ENCODE measurements at places on chromosomes 7 and 10. TPM values are rescaled to one million over a fixed set of nuclear protein-coding genes. Genes with fewer than 3 reads are reported as not detected.

- no peak for DNase-seq
These were observed 2.3 kb upstream of the TAX1BP1 start for GRCh38 chr7:27737616-27738015.

- no peak for DNase-seq
These were observed 407.1 kb downstream of the DNAJB6 start for GRCh38 chr7:157743781-157744525.

DNA sequence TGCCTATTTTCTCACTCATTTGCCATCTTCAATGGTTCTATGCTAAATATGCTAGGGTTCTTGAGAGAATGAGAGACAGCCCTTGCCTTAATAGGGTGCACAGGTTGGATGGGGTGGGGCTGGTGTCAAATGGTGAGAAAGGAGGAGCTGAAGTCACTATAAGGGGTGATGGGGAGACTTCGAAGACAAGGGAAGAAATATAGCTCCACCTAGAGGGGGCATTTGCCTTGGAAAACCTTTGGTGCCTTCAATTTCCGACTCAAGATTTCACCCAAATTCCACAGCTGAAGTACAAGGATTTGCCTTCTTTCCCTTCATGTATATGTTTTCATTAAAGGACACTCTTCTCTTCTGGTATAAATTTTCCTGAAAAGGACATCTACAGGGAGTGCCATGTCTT is 5.6 kb downstream of the PTN start:
- DNase-seq, result no peak

DNA sequence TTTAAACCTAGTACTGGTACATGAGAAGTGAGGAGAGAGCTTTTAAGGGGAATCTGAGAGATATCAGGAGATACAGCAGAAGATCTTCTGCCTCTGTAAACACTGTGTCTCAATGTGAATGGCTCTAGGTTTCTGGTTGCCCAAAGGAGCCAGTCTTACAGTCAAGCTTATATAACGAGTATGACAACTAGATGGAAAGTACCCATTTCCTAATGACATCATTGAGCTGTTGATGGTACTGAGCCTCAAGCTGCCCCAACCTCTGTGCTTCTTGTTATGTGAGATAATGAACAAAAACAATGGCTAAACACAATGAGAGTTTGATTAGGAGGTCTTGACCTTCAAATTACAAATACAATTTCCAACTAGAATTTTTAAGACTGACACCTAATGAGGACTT is 451.5 kb downstream of the SORCS1 start:
- DNase-seq, result no peak

DNA sequence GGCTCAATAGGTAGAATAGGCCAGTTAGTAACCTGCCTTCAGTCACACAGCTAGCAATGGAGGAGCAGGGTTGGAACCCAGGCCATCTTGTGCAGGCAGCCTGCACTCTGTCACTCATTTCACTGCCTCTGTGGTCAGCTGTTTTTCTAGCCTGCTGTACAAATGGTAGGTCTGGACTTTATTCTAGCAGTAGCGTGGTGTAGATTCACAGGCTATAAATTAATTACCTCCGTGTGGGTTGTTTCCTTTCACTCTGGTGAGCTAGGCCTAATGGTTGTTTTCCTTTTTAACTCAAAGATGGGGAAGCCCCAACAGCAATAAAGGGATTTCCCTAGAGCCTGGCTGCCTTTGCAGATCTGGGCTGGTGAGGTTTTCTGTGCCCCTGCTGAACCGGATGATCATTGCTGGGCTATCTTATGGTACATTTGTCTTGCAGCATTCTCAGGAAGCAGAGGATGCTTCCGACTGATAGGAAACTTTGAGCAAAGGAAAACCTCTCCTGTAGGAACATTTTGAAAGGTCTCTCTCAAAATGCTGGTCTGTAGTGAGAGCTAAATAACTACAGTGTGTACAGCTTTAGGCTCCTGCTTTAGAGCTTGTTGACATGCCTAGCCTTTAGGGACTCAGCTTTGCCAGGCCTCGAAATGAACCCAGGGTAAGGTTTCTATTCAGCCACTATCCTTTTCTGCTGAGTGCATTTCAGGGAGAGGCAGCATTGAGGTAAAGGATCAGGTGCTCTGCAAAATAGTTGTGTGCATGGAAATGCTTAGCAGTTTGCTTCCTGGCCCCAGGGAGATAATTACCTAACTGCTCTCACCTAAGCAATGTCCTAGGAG is 157.4 kb downstream of the ST7 start:
- DNase-seq, result no peak

DNA sequence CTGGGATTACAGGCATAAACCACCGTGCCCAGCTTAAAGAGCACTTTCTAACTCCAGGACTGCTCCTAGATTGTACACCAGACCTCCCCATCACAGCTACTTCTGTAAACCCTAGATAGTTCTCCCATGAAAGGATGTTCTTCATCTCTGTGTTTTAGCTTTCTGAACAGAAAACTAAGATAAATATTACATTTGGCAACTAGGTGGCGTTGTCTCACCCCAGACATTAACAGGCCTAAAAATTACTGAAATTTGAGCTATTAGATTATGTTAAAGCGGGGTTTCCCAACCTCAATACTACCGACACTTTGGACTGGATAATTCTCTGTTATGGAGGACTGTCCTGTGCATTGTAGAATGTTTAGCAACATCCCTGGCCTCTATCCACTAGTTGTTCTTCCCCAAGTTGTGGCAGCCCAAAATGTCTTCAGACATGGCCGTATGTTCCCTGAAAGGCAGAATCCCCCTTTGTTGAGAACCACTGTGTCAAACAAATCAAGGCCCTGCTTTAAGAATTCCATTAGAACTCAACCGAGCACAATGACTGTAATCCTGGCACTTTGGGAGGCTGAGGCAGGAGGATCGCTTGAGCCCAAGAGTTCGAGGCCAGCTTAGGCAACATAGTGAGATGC is 19.1 kb downstream of the ATOH7 start:
- no peak for DNase-seq

DNA sequence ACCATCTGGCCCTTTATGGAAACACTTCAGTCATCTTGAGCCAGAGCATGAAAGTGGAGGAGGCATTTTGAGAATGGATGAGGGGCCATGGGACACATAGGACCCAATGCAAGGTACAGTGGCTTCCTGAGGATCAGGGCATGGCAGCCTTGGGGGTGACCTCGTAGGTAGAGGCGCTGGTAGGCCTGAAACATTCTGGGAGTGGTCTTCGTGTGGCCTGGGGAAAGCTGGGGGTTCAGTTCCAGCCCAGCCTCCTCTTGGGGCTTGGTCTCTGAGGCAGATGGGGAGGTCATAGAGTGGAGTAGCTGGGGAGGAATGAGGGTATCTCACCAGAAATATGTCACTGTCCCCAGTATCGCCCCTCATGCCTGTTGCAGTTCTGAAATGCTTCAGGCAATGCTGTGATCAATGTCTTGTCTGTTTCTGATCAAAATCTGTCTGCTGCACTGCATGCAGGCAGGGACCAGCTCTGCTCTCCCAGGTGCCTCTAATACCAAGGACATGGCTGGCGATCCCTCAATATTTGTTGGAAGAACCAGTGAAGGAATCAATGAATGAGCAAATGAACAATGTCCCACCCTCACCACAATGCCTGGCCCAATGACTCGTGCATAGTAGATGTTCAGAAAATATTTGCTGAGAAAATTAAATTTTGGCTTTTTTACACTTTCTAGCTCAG is 90.9 kb downstream of the CHST15 start:
- DNase-seq, result no peak

GRCh38 chr7:16347066-16347826 is 74.1 kb downstream of the CRPPA start:
- DNase-seq, result no peak

DNA sequence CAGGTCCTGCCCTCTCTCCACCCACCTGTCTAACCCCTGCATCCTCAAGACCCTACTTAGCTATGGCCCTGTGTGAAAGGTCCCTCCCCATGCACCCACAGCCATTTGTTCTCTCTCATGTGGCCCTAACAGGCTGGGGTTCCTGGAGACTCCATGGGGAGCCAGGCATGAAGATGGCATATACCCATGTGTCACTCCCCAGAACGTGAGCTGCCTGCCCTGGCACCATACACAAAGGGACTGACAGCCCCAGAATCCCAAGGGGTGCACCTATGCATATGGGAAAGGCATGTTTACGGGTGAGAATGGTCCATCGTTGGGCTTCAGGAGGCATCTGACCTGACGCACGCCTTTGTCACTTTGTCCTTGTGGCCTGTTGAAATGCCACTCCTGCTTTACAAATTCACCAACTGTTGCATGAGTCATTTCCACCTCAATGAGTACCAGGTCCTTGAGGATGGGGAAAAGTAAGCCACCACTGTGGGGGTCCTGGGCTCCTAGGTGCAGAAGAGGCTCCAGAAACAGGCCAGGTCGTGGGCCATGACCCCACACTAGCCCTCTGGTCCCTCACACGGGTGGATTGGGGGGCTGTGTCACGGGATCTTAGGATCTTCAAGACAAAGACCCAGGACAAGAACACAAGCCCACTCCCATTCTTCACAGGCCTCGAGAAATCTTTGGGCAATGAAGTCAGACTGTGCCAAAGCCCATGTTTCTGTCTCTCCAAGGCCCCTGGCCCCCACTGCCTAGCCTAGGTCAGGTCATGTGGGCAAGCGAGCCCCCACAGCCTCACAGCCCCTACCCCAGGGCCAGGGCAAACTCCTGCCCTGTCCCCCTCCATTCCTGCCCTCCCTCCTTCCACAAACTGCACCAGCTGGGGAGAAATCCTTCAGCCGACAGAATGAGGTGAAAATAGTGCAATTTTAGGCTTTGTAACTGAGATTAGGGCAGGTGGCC is 8.6 kb downstream of the GPRIN2 start:
- no peak for DNase-seq

DNA sequence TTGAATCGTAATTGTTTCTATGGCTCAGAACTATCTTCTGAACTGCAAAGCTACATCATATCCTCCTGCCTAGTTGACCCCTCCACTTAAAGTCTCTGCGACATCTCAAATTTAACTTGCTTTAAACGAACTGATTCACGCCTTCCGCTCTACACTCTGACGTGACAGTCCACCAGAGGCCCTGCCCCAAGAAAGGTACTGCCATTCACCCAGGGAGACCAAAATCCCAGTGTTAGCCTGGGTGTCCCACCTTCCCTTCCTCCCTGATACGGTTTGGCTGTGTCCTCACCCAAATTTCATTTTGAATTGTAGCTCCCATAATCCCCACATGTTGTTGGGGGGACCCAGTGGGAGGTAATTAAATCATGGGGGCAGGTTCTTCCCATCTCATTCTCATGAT is 90.8 kb downstream of the CPXM2 start:
- DNase-seq, result no peak

DNA sequence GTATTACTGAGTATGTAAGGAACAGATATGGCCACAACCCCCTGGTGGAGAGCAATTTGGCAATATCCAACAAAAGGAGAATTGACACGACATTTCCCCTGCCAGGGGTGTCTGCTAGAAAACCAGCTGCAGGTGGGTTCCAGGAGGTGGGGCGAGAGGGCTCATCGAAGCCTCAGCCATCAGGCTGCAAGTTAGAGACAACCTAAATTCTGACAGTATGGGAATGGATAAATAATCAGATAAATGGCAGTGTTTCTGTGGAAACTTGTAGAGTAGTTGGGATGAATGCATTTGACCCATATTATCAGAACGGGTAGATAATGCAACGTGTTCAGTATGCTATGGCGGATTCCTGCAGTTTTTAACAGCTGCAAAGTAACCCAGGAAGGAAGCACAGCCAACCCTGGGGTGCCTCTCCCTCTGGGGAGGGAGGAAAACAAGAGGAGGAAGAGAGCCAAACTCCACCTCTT is 3.5 kb downstream of the TMEM273 start:
- DNase-seq, result no peak

DNA sequence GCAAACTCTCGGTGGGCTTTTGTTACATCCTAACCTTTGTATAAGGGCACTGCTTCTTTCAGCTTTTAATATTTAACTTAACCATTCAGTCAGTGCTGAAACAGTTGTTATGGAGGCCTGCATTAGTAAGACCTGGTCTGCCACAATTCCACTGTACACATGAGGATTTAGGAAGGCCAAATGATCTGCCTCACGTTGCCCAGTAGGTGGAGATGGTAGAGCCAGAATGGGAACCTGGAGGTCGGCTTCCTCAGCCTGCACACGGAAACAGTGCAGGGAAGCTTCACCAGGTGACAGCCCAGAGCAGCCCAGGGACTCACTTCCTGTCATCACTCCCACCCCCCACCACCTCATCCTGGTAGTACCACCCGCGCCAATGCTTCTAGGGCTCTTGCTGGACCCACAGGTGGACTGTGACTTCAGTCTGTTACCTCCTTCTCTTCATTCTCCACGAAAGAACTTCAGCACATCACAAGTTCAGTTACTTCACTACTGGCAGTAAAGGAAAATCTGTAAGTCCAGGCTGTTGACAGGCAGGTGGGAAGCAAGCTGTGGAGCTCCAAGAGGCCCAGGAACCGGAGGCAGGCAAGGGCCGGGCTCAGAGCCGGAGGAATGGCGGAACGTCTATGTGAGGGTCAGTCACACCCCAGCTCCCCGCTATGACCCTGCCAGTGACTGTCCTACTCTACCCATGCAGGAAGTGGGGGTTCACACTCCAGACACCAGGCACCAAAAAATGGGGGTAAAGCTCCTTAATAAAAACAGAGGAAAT is 480.3 kb upstream of the C7orf33 start:
- DNase-seq, result no peak

DNA sequence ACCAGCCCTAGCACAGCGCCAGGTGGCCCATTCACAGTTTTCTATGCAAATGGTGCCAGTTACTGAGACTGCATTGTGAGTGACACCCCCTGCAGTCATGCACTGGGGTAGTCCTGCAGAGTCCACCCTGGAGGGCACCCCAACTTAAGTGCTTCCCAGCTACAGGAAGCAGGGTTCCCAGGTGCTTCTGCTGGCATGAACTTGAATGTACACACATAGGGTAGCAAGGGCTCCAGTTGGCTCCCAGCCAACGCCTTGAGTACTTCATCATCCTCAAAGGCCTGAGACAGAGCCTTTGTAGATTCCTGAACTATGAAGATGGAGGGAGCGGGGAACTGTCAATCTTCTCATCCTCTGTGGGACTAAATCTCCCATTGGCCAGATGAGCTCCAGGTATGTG is 11.5 kb upstream of the NPFFR1 start:
- no peak for DNase-seq

DNA sequence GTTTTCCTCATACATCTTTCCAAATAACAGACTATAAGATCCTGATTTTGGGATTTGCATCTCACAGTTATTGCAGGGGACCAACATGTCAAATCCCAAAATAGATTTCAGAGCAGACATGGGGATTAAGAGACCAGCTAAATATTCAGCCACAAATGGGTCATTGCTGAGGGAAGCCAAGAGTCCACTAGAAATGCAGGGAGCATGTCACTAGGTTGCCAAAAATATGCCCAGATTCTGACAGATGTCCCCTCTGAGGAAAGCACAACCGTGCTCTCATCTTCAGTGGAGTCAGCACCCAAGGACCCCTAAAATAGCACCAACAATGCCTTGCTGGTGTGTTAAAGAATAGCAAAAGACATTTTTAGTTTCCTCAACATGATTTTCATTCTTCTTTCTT is 56.2 kb upstream of the AGK start:
- DNase-seq, result no peak

The FAM25A gene
- not detected for total RNA-seq

The C10orf53 gene
- total RNA-seq, result not detected

The DPP6 gene
- total RNA-seq, result not detected

The CCAR1 gene
- total RNA-seq, result 71.5 TPM

The CYP3A5 gene
- total RNA-seq, result not detected

The ZNF746 gene
- 29.2 TPM for total RNA-seq

Data from T-helper 17 cell (primary cell).